Heart left ventricle (tissue), 16 donors: ENCODE measurements at places on chromosomes 12 and 14. TPM values are rescaled to one million over a fixed set of nuclear protein-coding genes. Genes with fewer than 3 reads are reported as not detected.
A peak's percentile ranks its signal among the peaks of the same experiment; 100 is the strongest.

- no peak for DNase-seq
Measured at GRCh38 chr14:61948376-61948775, 186.2 kb downstream of the SNAPC1 start.

GRCh38 chr14:102774391-102775153, 2.7 kb upstream of the TRAF3 start:
- DNase-seq = peak; percentile 35

DNA sequence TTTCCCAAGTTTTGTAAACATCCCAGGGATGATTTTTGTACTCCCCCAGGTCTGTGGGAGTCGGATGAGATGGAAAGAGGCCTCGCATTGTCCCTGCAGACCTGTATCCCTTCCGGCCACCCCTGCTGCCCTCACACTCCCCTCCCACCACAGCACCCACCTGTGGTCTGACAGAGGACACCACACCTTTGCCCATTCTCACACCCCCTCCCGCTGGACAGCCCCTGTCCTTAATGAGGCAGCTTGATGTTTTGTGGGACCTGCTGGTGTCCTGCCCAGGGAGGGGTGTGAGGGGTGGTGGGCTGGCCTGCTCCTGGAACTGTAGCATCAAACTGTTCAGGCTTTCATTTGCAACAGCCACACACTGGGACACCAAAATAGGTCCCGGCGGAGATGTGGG, 71.3 kb downstream of the EID3 start:
- no peak for DNase-seq

- no peak for DNase-seq
Measured at GRCh38 chr14:92199763-92200162, 78.0 kb downstream of the CPSF2 start.

DNA sequence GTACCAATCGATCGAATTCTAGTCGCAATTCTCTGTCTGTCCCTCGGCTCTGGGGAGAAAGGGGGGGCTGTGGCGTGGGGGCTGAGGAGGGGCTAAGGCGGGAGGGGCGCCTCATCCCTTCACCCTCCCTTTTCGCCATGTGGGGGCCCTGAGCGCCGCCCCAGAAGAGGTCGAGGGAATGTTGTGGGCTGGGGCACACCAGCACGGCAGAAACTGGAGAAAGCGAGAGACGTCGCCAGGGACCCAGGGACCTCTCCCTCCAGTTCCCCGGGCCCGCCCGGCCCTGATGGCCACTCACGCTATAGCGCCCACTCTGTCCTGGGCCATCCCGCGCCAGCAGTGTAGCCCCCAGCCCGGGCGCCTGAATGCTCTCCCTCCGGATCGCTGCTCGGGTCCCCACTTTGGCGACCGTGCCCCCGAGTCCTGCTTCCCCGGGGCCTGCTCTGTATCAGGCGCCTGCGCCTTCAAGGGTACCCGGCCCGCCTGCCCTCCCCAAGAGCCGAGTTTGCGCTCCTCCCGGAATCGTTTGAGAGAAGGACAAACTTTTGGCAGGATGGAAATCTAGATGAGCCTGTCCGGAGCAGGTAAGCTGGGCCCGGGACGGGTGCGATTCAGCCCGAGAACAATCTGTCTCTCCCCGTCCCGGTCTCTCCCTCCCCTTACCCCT, 62.6 kb downstream of the SMUG1 start:
- no peak for DNase-seq

DNA sequence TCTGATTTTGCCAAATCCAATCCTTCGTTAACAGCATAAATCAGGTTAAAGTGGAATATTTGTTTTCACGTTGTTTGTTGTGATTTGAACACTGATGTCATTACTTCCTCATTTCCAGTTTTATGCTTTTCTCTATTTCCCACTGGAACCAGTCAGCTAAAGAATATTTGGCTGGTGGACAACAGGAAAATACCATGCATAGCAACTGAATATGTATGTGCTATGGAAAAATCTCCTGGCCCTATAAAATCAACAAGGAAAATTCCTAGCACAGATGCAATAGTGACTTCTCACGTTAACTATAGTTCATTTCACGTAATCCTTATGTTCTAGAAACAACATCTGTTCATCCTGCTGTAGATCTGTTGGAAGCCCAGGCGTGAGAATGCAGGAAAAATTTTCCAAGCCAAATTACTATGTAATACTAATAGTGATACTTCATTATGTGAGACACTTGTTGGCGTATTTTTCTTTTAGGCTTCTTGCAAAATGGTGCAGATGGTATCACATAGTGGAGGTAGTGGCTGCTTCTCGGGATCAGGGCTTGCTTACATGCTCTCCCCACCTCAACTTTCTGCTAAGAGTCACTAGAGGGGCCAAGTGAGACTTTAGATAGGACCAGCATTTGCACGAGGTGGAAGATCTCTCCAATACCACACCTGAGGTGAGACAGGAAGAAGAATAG, 86.3 kb upstream of the USP44 start:
- no peak for DNase-seq

GRCh38 chr12:50750366-50750765, 13.5 kb upstream of the ATF1 start:
- no peak for DNase-seq

DNA sequence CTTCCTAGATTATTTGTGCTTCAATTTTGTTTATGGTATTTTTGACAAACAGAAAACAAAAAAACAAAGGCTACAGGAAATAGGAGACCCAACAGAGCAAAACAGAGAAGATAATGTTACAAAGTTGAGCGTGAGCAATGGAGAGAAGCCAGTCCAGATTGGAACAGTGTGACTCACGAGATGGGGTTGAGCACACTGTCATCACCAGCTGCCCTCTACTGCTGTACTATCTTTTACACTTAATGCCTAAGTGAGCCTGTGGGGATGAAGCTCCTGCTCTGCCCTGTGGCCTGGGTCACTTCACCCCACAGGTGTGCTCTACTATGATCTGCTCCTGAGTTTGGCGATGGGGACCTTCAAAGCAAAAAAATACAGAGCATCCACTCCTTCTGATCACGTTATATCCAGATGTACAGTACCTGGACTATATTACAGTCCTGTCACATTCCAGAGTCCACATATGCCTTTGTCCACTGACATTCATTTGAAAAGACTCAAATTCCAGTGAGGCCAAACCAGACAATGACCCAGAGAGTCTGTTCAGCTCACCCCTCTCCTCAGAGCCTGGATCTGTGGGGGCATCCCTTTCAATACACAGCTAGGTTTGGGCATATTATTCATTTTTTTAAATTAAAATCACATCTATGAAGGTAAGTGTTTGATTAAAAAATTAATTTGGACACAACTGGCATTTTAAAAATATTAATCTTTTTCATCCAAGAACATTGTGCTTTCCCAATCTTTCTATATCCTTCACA, 4.4 kb downstream of the IPO8 start:
- DNase-seq = peak; percentile 46

TEX52 gene
- not detected for total RNA-seq

INHBC gene
- total RNA-seq = 0.27 TPM

TAC3 gene
- not detected for total RNA-seq

ZNF891 gene
- total RNA-seq = 1.1 TPM
